Memory B cell (primary cell): ENCODE measurements at places on chromosomes 2 and 18.

DNA sequence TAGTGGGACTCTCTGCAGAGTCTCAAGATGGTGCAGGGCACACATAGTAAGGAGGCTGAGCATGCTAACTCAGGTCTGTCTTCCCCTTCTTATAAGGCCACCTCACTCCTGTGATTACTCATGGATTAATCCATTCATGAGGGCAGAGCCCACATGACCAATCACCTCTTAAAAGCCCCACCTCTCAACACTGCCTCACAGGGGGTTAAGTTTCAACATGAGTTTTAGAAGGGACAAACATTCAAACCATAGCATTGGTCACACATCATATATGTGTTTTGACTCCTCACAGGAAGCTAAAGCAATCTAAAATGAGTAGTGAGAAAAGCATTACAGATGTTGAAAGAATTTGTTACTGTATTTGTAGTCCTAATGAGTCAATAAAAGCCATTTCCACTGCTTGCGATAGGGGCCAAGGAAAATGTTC, 57.5 kb downstream of the DTNA start:
- DNase-seq = no peak

GRCh38 chr2:236827997-236828396, 257.7 kb upstream of the COPS8 start:
- no peak for DNase-seq

- DNase-seq = no peak
These were observed 22.4 kb downstream of the ODC1 start for GRCh38 chr2:10425699-10426098.

DNA sequence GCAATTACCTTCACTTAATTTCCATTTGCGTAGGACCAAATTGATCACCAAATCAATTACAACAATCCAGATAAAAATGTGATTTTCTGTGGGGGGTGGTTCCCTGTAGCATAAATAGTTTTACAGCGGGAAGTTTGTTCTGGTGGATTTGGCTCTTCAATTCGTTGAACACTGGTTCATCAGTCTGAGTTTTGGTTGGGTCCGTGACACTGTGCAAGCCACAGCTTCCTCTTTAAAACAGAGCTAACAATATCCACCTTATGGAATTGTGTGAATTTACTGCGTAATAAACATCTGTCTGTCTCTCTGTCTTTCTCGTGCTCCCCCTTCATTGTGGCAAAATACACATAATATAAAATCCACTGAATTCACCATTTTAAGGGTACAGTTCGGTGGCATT, 310.8 kb downstream of the TGIF1 start:
- no peak for DNase-seq

GRCh38 chr2:70019096-70019495, 57.7 kb upstream of the ASPRV1 start:
- DNase-seq = no peak

DNA sequence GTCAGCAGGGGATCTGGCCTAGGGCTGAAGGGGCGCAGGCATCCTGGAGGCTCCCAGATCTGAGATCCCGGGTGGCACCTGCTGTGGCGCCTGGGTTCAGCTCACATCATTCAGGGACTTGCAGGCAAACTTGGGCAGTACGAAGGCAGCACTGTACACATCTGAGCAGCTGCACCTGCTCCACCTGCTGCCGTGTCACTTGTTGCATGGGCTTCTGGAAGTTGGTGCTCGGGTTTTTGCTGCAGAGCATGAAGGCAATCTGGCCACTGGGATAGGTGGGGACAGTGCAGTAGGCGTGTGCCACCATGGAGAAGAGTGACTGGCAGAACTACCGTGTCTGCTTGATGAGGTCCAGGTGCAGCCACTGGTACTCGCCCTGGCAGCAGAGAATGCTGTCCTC, 48.6 kb downstream of the UGGT1 start:
- DNase-seq = no peak

DNA sequence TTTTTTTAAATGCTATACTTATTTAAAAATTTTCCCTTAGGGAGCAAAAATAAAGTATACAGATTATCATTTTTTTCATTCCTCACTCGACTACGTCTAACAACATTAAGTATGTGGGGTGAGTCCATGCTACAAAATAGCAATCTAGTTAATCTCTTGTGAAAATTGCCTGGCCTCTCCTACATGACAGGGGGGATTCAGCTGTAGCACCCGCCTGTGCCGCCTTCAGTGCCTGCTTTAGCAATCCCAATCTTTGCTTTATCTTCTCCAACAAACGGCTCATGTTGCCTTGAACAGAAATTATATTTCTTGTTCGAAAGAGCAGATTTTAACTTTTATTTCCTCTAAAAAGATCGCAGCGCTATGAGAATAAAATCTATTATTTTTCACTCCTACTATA, 2.4 kb upstream of the SOX11 start:
- DNase-seq = no peak

- DNase-seq = no peak
These were observed 519 bp downstream of the METTL4 start for GRCh38 chr18:2570772-2571199.

DNA sequence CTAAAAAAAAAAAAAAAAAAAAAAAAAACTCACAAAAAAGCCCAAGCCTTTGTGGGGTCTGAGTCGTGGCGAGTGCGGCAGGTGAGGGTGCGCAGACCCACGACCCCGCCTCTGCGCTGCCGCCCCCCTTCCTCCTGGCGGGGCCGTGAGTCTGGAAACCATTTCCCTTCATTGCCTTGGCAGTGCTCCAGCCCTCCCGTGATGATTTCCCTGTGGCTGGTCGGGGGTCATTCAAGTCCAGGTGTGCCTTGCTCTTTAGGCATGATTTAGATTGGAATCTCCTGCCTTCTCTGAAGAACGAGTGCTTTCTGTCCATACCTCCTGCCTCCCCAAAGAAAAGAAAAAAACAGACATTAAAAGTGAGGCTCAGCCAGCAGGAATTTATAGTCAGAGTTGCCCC, 161.8 kb downstream of the FAM210A start:
- DNase-seq = no peak

GRCh38 chr2:19358242-19359020, at the start of gene OSR1:
Gene OSR1, minus strand, starts transcription at chr2:19358623. Its CDS starts 4,818 bp downstream, at chr2:19353805.
- DNase-seq = peak; percentile 44

- DNase-seq = no peak
These were observed 12.1 kb downstream of the ANKRD23 start for GRCh38 chr2:96831679-96832078.

DNA sequence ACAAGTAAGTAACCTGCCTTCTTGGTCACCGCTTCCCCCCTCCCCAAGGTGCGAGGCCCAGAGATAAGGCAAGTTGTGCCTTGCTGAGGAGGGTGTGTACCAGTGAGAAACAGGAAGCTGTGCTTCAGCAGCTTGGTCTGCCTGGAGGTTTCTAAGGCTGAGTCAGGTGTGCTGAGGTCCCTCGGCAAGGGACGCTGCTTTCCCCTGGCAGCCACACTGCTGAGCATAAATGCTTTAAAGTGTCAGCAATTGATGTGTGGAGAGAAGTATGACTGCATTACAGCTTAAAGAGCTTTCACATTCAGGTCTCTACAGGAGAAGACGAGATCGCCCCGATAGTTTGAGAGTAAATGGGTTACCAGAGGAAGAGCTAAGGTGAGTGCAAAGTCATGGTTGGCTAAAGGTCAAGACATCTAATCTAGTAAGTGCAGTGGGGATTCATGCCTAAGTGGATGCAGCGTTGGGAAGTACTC, 86.9 kb downstream of the LIMS1 start:
- peak; percentile 55 for DNase-seq

DNA sequence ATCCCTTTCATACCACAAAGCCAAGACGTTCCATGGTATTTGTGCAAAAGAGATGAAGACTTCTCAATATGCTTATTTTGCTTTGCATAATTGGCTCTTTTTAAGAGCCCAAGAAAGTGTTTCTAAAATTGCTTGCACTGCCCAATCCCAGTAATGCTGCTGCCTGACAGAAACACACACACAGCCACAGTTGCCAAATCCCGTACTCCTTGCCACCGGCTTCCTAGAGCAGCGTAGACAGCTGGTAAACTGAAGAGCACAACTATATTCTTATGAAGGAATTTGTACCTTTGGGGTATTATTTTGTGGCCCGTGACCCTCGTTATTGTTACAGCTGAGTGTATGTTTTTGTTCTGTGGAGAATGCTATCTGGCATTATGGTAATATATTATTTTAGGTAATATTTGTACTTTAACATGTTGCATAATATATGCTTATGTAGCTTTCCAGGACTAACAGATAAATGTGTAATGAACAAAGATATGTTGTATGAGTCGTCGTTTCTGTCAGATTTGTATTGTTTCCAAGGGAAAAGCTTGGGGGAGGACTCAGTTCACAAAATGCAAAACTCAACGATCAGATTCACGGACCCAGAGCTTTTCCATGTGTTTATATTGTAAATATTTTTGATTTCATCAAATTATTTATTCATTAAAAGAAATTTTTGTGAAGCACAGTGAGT, 202.9 kb upstream of the RAB12 start:
- DNase-seq = no peak

DNA sequence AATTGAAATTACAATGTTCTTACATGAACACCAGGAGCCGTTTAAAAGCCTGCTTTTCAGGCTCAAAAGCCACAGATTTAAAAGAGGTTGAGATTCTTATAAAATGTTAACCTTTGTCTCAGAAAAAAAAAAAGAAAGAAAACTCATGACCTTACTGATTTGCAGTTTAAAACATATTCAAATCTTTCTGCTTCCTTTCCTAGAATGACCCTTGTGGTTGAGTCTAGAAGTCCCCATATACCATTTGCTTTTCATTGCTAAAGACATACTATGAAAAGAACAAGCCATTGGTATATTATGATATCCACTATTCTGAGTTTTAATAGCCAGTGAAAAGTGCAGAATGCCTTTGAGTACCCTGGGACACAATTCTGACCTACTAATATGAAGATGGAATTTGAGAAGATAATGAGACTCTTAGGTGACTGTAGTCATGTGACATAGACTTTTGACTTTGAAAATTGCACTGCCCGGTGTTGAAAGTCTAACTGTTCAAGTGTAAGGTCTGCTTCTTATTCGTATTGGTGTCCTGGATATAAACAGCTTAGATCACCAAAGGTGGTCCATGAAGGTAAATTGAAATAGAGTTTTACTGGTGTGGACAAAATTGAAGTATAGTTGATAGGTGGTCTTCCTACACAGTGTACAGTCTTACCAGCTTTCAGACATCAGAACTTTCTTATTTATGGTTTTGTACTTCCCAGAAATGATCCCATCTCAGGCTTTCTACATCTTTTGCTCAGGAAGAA, 117.0 kb downstream of the DOCK10 start:
- no peak for DNase-seq
